A549 treated with ZK216348 at 1 μM for 4 hours (cell line): ENCODE measurements at places on chromosomes 3 and 15. TPM values are rescaled to one million over a fixed set of nuclear protein-coding genes. Genes with fewer than 3 reads are reported as not detected.

P3H2 gene
- 26.7 to 37.7 TPM (median 35.2 TPM) in 5 replicates for total RNA-seq

HEXA gene
- 124 to 161 TPM (median 146 TPM) in 5 replicates for total RNA-seq

TMIE gene
- 0.09 to 0.11 TPM in 2 of 5 replicates, not detected in the others for total RNA-seq

CLPX gene
- 42.7 to 63.1 TPM (median 53.0 TPM) in 5 replicates for total RNA-seq

PLAAT1 gene
- total RNA-seq = 0.18 TPM in 1 of 5 replicates, not detected in the others

ILDR1 gene
- total RNA-seq = not detected in 5 replicates

COX17 gene
- 90.1 to 128 TPM (median 107 TPM) in 5 replicates for total RNA-seq

SKIC8 gene
- total RNA-seq = 81.3 to 120 TPM (median 89.8 TPM) in 5 replicates

TIGIT gene
- not detected in 5 replicates for total RNA-seq

RNU5B-1 gene
- not detected in 5 replicates for total RNA-seq

JAGN1 gene
- total RNA-seq = 72.0 to 87.1 TPM (median 82.0 TPM) in 5 replicates

FOXL2NB gene
- total RNA-seq = 0.95 to 1.5 TPM (median 1.3 TPM) in 5 replicates

SOX14 gene
- not detected in 5 replicates for total RNA-seq

MGLL gene
- 54.7 to 83.4 TPM (median 68.6 TPM) in 5 replicates for total RNA-seq

SST gene
- total RNA-seq = not detected in 5 replicates

LRRC3B gene
- not detected in 5 replicates for total RNA-seq

VWA5B2 gene
- total RNA-seq = 0.29 to 0.46 TPM (median 0.38 TPM) in 5 replicates

IGSF10 gene
- total RNA-seq = 0.25 to 0.72 TPM (median 0.54 TPM) in 5 replicates
